Cardiac ventricle fibroblast (primary cell): ENCODE measurements at places on chromosomes 2 and 18. TPM values are rescaled to one million over a fixed set of nuclear protein-coding genes. Genes with fewer than 3 reads are reported as not detected.

RGPD4 gene
- not detected in 2 replicates for total RNA-seq

HOXD12 gene
- total RNA-seq = not detected in 2 replicates

MREG gene
- total RNA-seq = 1.8 and 3.5 TPM in 2 replicates

STARD6 gene
- not detected in 2 replicates for total RNA-seq

EIF2AK2 gene
- total RNA-seq = 19.0 and 22.3 TPM in 2 replicates

CYS1 gene
- total RNA-seq = 1.2 and 2.1 TPM in 2 replicates

DCC gene
- 0.06 and 0.20 TPM in 2 replicates for total RNA-seq

KCNK3 gene
- total RNA-seq = 1.1 and 1.2 TPM in 2 replicates

FAP gene
- total RNA-seq = 21.2 and 21.8 TPM in 2 replicates

AMER3 gene
- not detected in 2 replicates for total RNA-seq

UGT1A4 gene
- 0.34 TPM in 1 of 2 replicates, not detected in the other for total RNA-seq

CSRNP3 gene
- 0.81 and 2.7 TPM in 2 replicates for total RNA-seq

CHRNA1 gene
- 0.10 TPM in 1 of 2 replicates, not detected in the other for total RNA-seq

OSR1 gene
- total RNA-seq = 70.5 and 75.7 TPM in 2 replicates

GALNT5 gene
- 10.0 and 11.3 TPM in 2 replicates for total RNA-seq

NEU2 gene
- total RNA-seq = not detected in 2 replicates

UGT1A1 gene
- total RNA-seq = not detected in 2 replicates

WDR43 gene
- total RNA-seq = 28.0 and 31.0 TPM in 2 replicates

DYNAP gene
- not detected in 2 replicates for total RNA-seq
